ENCODE measurements at places on chromosomes 6 and 20. TPM values are rescaled to one million over a fixed set of nuclear protein-coding genes. Genes with fewer than 3 reads are reported as not detected.
A peak's percentile ranks its signal among the peaks of the same experiment; 100 is the strongest.

- no peak for DNase-seq
These were observed 24.1 kb upstream of the MYLIP start for GRCh38 chr6:16104624-16105433.

- peak; percentile 68 for DNase-seq
These were observed 60.0 kb upstream of the PBOV1 start for GRCh38 chr6:138278326-138278725.

GRCh38 chr6:152981219-152981618 lies 1.6 kb downstream of the FBXO5 start:
- no peak for DNase-seq

GRCh38 chr6:141313986-141314385 lies 818.7 kb upstream of the GJE1 start:
- peak; percentile 21 for DNase-seq

- no peak for DNase-seq
These were observed 4.7 kb upstream of the SULF2 start for GRCh38 chr20:47789764-47790579.

DNA sequence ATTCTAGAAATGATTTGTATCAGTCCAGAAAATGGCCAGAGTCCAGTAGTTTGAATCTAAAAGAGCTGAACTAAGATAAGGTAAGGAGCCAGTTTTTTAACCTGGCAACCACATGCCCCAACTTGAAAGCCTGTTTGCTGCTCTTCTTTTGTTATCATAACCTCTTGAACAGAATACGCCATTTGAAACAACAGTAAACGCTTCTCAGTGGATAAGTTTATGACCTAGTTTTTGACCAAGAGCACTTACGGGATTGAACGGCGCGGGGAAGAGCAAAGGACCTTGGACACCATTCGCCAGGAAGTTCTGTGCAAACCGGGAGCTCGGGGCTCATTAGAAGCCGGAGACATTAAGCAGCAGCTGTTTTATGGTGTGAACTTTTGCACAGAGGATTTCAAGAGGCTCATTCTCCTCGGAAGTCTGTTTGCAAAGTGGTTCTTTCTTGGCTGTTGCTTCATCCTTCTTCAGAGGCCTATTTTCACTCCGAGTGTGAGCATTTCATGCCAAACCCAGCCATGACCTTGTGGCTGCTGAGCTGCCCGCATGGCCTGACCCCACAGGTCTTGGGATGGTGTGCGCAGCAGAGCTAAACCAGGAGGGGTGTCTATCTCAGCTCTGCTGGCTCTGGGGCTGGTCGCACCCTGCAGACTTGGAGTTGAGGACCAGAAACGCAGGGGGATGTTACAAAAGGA lies 215.1 kb downstream of the SOX4 start:
- DNase-seq = no peak

DNA sequence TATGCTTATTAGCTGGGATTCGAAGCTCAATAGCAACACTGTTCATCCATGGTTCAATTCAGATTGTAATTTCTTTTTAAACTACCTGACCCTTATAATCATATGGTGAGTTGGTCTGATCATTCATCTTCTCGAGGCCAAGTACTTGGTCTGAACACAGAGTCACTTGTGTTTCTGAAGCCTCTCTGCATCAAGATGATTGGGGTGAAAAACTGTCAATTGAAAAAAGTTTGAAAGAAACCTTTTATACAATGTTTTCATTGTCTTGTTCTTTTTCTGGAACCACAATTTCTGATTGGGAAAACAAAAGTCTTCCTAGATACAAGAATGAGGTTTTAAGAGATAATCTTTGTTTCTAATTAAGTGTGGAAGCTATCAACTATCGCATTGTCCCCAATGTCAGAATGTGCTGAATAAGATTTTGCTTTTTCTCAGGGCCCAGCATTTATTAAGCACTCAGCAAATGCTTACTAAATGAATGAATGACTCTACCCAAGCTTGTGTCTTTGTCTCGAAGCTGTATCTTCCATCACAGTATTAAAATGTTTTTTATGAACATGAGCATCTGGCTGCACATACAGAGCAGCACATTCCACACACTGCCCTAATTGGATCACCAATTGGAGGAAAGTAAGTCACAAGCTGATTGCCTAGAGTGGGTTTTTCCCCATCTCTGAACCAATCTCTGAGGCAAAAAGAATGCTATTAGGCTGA lies 45.0 kb upstream of the MOXD1 start:
- DNase-seq = no peak

DNA sequence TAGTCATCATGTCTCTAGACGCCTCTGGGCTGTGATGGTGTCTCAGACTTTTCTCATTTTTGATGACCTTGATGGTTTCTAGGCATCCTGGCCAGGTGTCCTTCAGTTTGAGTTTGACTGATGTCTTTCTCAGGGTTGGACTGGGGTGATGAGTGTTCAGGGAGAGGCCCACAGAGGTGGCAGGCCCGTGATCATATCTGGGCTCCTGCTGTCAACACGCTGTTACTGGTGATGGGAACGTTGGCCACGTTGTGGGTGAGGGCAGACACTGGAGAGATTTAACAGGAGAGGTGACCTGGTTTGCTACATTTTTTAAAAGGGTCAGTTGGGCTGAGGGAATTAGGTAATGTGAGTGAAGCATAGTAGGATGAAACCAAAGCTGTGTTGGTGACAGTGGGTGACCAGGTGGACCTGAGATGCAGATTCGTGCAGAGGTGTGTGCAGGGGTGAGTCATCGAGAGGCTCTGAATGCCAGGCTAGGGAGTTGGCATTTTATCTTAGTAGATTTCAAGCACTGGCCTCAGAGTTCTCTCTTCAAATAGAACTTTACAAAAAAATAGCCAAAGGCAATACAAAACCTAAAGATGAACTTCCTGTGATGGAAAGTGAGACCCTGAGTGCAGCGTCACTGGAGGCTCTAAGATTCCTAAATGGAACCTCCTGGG lies 174.1 kb downstream of the CDH26 start:
- no peak for DNase-seq

GRCh38 chr6:20021795-20022194 lies 184.6 kb downstream of the ID4 start:
- DNase-seq = no peak

DNA sequence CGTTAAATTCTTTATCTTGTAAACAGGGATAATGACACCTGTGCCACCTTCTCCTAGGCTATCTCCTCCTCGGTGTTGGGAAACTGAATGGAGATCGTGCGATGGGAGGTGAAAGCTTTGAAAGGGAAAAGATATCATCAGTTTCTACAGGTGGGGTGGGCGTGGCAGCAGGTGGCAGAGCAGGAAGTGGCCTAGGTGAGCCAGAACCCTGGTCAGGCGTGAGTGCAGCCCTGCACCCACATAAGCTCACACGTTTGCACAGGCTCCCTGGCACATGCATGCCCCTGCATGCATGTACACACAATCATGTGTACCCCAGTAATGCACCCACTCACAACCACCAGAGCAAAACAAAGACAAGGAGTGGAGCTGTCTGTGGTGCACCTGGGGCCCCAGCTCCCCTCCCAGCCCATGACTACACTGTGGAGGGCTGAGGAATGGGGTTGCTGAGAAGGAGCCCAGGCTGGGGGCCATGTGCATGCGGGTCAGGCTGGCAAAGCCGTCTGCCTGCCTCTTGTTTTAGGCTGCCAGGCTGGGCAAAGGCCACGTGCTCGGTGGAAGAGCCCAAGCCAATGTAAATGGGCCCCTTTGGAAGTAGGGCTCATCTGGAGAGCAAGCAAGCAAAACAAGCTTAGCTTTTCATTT lies 61.5 kb downstream of the TFAP2C start:
- no peak for DNase-seq

KCNB1 gene
- 0.97 TPM for total RNA-seq

All from neural progenitor cell (in vitro differentiated cells).